Stimulated activated naive CD8-positive, alpha-beta T cell treated with anti-CD3 and anti-CD28 coated beads, Interleukin-15, Interleukin-2, amounts not matched to agents 100 U/mL and 50 U/mL, for 24 hours (primary cell): ENCODE measurements at places on chromosomes 16 and 17.

GRCh38 chr17:56754523-56755208 is 79.1 kb downstream of the C17orf67 start:
- DNase-seq, result no peak

GRCh38 chr17:80476877-80477646 is 655 bp upstream of the NPTX1 start:
- no peak for DNase-seq

- no peak for DNase-seq
Observed at GRCh38 chr17:71682174-71682494, 438.7 kb upstream of the SOX9 start.

DNA sequence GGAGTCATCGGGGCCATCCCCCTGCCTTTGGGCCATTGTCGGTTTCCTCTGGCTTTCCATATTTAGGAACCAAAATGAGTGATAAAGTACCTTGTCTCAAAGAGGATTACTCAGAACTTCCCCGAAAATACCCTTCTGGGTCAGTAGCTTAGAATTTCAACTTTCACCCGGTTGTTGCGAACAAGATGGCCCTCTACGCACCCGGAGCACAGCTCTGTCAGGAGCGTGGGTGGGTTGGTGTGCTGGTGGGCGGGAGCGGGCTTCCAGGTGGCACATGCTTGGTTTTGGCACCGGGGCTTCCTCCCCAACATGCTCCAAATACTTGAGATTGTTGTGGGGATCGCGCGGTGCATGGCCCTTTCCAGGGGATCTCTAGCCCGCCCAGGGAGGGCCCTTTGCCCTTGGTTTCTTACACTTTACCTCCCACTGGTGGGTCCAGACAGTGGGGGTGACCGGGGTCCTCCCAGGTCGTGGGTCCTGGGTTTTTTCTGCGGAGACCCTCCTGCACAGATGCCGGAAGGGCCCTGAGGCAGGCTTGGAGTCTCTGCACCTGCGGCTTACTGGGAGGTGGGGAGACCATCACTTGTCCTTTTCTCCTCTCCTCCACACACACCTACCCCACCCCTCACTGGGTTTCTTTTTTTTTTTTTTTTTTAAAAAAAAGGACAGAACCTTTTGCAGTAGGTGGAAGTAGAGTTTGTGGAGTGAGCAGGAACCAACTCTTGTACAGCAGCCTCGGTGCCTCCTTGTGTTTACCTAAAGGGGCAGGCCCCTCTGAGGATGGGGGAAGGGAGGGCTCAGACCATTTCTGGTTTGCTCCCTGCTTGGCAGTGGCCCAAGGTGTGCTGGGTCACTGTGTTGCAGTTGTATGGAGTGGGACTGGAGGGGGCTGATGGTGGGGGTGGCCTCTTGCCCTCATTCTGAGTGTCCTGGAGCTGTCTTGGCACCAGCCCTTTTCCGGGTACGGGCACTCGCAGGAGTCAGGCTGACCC is 142.1 kb downstream of the SEC14L1 start:
- no peak for DNase-seq
